Pulmonary artery endothelial cell (primary cell): ENCODE measurements at places on chromosomes 6 and 20.

GRCh38 chr6:53349209-53349693 is 501 bp upstream of the ELOVL5 start:
- DNase-seq = no peak

- DNase-seq = no peak
Measured at GRCh38 chr20:61797200-61797599, 268.5 kb downstream of the TAF4 start.

GRCh38 chr6:33828764-33829731 is 25.2 kb upstream of the MLN start:
- no peak for DNase-seq

GRCh38 chr6:14037402-14038277 is 79.9 kb upstream of the CD83 start:
- DNase-seq = no peak

- DNase-seq = no peak
Measured at GRCh38 chr6:159801935-159802334, 1.9 kb downstream of the PNLDC1 start.

GRCh38 chr20:59767656-59768055 is 163.3 kb downstream of the PHACTR3 start:
- no peak for DNase-seq

DNA sequence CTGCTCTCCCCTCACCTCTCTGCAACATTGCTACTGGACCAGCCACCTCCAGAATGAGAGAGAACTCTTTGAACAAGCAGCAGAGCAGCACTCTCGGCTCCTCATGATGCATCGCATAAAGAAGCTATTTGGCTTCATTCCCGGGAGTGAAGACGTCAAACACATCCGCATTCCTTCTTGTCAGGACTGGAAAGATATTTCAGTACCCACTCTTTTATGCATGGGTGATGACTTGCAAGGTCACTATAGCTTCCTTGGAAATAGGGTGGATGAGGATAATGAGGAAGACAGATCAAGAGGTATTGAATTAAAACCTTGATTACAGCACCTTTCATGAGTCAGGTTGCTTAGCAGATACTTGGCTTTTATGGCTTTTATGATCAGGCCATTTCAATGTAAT is 4.3 kb downstream of the CALHM4 start:
- DNase-seq = peak; percentile 82

DNA sequence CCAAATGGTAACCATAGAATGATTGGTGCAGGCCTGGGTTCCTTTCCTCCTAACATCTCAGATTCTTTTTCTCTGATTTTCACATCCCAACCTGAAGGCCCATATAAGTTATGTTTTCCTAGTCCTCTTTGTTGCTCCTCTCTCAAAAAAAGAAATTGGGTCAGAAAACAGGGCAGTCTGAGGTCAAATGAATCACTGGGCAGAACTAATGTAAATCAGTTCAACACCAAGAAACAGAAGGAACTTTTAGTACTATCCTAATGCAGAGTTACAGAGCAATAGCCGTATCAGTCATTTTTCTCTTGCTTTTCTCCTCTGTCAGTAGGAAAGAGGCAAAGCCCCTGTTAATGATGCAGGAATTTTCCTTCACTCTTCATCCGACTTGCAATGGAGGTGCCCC is 11.0 kb upstream of the TPD52L1 start:
- DNase-seq = no peak

GRCh38 chr6:56766806-56767178 is 124.1 kb upstream of the DST start:
- DNase-seq = no peak

GRCh38 chr6:34518669-34519365 is 37.3 kb downstream of the SPDEF start:
- no peak for DNase-seq

DNA sequence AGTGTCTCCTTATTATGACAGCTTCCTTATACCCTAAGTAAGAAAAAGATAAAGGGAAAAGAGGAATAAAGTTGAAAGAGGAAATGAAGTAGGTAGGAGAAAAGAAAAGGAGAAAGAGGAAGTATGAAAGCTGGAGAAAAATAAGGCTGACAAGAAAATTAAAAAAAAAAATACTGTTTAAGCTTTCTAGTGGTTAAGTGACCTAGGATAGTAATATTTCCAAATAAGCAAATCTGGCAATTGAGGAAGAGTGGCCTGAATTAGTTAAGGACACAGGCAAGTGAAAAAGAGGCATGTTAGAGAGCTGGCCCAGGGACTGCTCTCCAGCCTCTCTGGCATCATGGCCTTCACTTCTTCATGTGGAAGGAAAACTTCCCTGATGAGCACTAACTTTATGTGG is 76.5 kb upstream of the ADGRF1 start:
- DNase-seq = no peak

DNA sequence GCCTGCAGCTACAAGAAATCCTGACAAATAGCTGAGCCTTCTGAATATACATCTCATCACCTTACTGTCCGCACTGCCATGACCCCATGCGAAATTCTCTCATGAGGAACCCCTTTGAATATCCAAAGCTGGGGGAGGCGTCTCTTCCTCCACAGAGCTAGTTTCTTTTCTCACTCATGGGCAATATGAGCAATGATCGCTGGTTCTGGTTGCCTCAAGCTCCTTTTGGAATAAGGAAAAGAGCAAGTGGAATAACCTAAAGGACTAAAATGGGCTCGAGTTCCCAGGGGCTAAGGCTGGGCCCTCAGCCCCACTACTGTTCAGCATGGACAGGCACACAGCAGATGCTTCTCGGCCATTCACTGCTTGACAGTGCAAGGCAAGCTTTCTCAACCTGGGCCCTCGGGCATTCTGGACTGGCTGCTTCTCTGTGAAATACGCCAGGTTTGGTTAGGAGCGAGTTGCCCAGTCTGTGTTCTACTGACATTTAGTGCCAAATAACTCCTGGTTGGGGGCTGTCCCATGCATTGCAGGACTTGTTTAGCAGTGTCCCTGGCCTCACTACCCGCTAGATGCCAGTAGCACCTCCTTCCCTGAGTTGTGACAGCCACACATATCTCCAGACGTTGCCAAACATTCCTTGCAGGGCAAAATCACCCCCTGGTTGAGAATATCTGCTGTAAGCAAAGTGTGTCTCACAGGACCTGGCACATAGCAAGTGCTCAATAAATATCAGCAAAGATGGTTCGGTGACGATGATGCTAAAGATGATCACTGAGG is 156.8 kb downstream of the CEBPB start:
- no peak for DNase-seq

GRCh38 chr6:165186041-165186440 is 123.4 kb downstream of the C6orf118 start:
- no peak for DNase-seq

- DNase-seq = no peak
Measured at GRCh38 chr20:42949950-42950349, 239.8 kb downstream of the PTPRT start.

DNA sequence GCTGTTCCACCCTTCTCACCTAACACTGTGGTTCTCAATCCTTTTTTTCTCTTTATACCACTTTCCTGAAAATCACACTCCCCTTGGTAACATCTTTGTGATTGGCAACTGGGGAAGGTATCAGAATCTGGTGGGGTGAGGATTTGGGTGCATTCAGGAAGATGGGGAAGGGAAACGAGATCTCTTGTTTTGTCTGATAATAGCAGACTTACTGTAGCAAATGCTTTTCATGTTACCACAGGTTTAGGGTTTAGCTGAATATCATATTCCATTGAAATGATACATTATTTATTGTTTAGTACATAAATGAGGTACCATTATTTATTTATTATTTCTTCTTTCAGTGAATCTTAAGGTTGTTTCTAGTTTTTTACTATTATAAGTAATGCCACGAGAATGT is 100.8 kb downstream of the RTN4IP1 start:
- DNase-seq = no peak

DNA sequence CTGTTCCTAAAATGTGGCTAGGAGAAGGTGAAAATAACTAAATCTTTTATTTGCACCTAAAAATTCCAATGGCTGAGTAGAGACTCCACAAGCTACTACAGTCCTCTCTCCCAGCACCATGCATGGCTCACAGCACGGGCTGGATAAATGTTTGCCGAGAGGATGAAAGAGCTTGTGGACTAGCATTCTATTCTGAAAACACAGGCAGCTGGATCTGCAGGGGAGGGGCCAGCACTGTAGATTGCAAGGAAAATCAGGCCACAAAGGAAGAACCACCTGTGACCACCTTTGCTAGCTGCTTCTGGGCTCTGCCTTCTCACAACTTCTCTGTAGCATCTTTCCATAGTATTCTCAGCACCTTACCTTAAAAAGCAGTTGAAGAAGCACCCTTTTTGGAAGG is 46.6 kb downstream of the CLIC5 start:
- DNase-seq = no peak

DNA sequence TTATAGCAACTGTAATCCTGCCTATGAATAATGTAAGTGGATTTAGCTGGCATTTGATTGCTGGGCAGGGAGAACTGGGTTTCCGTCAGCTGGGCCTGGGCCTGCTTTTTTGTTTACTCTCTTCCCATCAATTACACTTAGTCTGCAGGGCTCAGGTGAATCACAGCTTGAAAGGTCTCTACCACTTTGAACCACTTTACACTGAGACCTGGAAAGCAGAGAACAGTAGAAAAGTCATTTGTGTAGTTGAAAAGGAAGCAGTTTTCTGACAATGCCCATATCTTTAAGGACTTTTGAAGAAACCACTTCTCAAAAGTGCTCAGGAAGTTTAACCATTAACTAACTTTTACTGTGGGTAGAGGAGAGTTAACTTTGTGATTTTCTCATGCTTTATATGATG is 315.4 kb upstream of the SASH1 start:
- no peak for DNase-seq

DNA sequence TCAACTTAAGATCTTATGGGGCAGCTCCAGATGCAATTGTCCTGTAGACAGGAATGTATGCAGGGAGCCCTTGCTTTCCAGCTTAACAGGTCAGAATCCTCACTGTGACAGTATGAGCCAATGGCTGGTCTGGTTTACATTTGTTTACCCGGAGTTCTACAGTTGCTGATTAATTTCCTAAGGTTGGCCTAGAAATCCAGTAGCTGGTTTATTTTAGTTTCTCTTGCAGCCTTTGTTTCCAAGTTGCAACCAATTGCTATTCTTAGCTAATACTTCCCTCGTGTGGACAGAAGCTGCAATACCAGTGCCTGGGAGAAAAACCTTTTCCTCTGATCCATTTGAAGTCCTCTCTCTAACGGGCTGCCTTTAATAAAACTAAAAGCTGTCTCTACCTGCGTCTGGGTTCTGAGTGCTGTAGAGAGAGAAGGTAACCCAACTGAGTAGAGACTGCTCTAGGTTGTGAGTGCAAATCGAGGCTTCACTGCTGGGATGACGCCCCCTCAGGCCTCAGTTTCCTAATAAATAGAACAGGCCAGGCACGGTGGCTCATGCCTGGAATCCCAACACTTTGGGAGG is 45.9 kb downstream of the ZNF217 start:
- DNase-seq = peak; percentile 29

- DNase-seq = no peak
Measured at GRCh38 chr6:7196019-7196402, 88.2 kb downstream of the RREB1 start.

GRCh38 chr6:168725802-168726201 is 284.8 kb downstream of the SMOC2 start:
- DNase-seq = no peak
